ENCODE measurements at places on chromosomes 2 and 18.
A peak's percentile ranks its signal among the peaks of the same experiment; 100 is the strongest.

GRCh38 chr2:20501974-20502373 lies 55.1 kb downstream of the RHOB start:
- H3K4me1 ChIP-seq = peaks cover under 1% of the 10 kb centered on the region
- no peak overlapping the region for H3K4me3 ChIP-seq
- H3K27me3 ChIP-seq = no peaks in the 10 kb centered on the region
- peak; percentile 48 for DNase-seq

DNA sequence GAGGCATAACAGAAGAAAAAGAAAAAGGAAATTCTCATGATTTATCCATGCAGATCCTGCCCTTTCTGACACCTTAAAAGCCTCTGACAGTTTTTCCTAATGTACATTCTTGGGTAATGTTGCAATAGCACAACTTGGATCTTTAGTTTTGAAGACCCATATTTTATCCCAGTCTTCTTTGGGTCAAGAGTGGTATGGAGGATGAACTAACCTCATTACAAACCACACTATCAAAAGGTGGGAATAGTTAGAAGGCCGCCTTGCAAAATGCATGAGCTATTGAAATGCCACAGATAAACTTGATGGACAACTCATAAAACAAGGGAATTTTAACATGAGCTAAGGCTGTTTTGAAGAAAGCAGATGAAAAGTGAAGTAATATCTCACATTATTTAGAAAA lies 1479.8 kb upstream of the ACVR2A start:
- no peak overlapping the region for H3K4me3 ChIP-seq
- no peaks in the 10 kb centered on the region for H3K27me3 ChIP-seq
- H3K27ac ChIP-seq = no peak overlapping the region
- DNase-seq = no peak

DNA sequence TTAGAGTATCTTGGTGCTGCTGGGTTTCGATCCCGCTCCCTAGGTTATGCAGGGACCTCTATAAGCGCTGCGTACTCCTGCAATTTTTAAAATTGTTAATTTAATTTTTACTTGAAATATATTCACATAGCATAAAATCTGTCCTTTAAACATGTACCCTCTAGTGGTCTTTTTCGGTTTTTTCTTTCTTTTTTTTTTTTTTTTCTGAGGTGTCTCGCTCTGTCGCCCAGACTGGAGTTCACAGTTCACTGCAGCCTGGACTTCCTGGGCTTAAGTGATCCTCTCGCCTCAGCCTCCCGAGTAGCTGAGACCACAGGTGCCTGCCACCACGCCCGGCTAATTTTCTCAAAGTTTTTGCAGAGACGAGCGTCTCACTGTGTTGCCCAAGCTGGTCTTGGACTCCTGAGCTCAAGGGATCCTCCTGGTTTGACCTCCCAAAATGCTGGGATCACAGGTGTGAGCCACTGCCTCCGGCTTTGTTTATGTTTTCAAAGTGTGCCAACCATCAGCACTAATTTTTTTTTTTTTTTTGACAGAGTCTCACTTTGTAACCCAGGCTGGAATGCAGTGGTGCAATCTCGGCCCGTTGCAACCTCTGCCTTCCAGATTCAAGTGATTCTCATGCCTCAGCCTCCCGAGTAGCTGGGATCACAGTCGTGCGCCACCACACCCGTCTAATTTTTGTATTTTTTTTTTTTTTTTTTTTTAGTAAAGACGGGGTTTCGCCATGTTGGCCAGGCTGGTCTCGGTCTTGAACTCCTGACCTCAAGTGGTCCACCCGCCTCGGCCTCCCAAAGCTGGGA lies 585 bp upstream of the MOB1A start:
- no peak for DNase-seq
- no peaks in the 10 kb centered on the region for H3K27me3 ChIP-seq
- peaks cover 9% of the 10 kb centered on the region for H3K4me1 ChIP-seq
- H3K4me3 ChIP-seq = peak overlapping the region; percentile 93
- peak overlapping the region; percentile 97 for H3K27ac ChIP-seq
- peaks cover 3% of the 10 kb centered on the region for H3K36me3 ChIP-seq

DNA sequence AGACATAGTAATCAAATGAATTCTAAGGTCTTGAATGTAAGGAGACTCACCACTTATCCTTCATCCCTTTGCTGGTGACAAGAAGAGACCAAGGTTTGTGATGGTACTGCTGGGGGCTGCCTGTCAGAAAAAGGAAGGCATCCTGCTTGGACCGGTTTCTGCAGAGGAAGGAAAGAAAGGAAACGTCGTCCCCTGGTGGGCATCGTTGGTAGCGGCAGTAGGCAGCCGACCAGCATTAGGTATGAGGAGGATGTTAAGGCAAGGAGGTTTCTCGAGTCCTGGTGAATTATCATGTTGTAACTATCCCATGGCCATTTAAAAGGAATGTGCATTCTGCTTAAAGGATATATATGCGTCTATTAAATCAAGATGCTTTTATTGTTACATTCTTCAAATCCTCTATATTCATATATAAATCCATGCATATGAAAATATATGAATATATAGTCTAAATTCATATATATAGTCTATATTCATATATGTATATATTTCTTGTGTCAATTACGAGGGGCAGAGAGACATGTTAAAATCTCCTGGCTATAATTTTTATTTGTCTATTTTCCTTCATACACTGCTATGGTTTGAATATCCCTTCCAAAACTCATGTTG lies 94.4 kb upstream of the TGFA start:
- H3K4me3 ChIP-seq = no peak overlapping the region
- H3K4me1 ChIP-seq = no peaks in the 10 kb centered on the region
- H3K27ac ChIP-seq = no peak overlapping the region
- DNase-seq = peak; percentile 61

DNA sequence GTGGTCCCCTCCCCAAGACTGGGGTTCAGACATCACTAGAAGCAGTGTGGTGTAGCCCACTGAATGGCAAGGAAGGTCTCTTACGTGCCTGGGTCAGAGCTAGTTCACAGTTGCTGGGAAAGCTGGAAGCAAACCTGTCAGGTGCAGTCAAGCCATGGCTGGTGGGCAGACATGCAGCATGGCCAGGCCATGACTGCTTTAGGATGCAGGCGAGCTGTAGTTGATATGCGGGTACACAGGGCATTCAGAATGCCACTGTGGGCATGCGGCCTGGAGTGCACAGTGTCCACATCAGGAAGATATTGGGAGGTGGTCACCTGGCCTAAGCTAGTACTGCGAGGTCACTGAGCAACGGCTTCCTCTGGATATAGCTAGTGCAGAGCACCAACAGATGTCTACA lies 11.8 kb upstream of the SLC9A4 start:
- no peaks in the 10 kb centered on the region for H3K4me1 ChIP-seq
- H3K4me3 ChIP-seq = no peak overlapping the region
- peaks cover 2% of the 10 kb centered on the region for H3K27me3 ChIP-seq
- no peak overlapping the region for H3K27ac ChIP-seq
- no peaks in the 10 kb centered on the region for H3K36me3 ChIP-seq

GRCh38 chr2:132909427-132909826 lies 239.4 kb upstream of the LYPD1 start:
- no peak overlapping the region for H3K27ac ChIP-seq
- H3K27me3 ChIP-seq = no peaks in the 10 kb centered on the region
- no peak overlapping the region for H3K4me3 ChIP-seq
- no peak for DNase-seq
- H3K4me1 ChIP-seq = peaks cover 5% of the 10 kb centered on the region

- H3K4me3 ChIP-seq = no peak overlapping the region
- H3K4me1 ChIP-seq = peaks cover 3% of the 10 kb centered on the region
- peaks cover 49% of the 10 kb centered on the region for H3K36me3 ChIP-seq
- no peak overlapping the region for H3K27ac ChIP-seq
Observed at GRCh38 chr2:233489666-233490065, 76.9 kb downstream of the USP40 start.

- H3K27ac ChIP-seq = no peak overlapping the region
- H3K27me3 ChIP-seq = no peaks in the 10 kb centered on the region
- no peaks in the 10 kb centered on the region for H3K4me1 ChIP-seq
- H3K4me3 ChIP-seq = no peak overlapping the region
- no peak for DNase-seq
Observed at GRCh38 chr2:148594216-148594615, 50.3 kb upstream of the EPC2 start.

- H3K27me3 ChIP-seq = no peaks in the 10 kb centered on the region
- peaks cover 15% of the 10 kb centered on the region for H3K4me1 ChIP-seq
- no peak for DNase-seq
Observed at GRCh38 chr2:174788291-174788929, 24.1 kb upstream of the CHRNA1 start.

- peaks cover 72% of the 10 kb centered on the region for H3K4me1 ChIP-seq
- H3K4me3 ChIP-seq = peak overlapping the region; percentile 74
- H3K27me3 ChIP-seq = peaks cover 44% of the 10 kb centered on the region
Observed at GRCh38 chr2:219497495-219498279, 1.0 kb upstream of the GMPPA start.

DNA sequence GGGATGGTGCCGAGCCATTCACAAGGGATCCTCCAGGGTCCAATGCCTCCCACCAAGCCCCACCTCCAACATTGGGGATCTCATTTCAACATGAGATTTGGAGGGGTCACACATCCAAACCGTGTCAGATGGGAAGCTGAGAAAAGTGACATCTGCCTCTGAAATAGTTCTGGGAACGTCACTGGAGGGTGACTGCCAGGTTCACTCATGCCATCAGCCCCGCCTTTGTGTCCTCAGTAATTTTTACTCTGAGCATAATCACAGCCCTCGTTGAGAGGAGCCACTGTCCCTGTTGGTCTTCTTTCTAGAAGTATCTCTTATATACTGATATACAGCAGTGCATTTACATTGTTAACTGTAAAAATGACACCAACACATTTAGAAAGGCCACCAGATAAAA lies 67.4 kb downstream of the KLHL29 start:
- H3K36me3 ChIP-seq = no peaks in the 10 kb centered on the region
- no peak overlapping the region for H3K27ac ChIP-seq
- peaks cover 23% of the 10 kb centered on the region for H3K4me1 ChIP-seq
- H3K27me3 ChIP-seq = peaks cover 5% of the 10 kb centered on the region
- no peak for DNase-seq
